ENCODE measurements at places on chromosomes 4 and X.

DNA sequence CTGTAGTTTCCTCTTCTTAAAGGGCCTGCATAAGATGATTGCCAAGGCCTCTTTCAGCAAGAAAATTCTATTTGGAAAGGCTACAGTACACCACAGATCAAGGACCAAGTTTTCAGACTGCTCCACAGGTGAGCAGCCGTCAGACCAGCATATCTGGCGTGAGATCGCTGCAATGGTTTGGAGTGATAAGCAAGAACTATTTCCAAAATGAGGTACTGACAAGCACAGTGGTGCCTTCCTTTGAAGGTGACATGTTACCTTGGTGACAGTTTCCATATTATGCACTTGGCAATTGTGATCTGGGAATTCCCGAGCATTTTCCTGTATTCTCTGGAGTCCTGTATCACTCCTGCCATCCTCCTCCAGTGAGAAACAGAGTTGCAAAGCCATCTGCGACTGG, 7.3 kb upstream of the TMEM150C start:
- no peak for DNase-seq

GRCh38 chr4:94208266-94208665, 601 bp downstream of the SMARCAD1 start:
- DNase-seq = no peak

DNA sequence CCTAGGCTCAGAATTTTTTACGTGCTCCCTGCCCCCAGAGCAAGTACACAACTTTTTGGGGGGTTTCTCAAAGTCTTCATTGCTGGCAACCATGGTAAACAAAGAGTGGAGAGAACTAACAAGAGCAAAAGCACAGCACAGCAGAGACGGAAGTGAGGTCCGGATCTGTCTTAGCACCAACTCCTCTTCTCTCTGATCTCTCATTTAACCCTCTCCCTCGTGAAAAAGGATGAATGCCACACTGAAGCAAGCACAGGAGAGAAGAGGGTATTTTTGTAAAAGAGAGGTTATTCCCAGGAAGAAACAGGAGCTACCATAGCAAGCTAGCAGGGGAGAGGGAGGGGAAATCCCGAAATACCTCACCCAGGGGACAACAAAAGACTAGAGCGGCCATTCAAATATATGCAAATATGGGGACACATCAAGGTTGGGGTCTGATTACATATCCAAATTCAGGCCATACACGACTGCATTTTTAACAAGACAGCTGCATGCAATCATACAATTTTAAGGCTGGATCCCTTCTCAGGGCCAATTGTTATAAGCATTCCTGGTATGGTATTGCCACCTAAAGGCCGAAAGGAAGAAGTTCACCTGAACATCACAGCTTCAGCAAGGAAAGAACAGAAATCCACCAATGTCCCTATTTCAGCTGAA, 46.6 kb downstream of the CD40LG start:
- DNase-seq = no peak

- DNase-seq = no peak
Observed at GRCh38 chrX:29659911-29660310, 555.5 kb upstream of the MAGEB2 start.

DNA sequence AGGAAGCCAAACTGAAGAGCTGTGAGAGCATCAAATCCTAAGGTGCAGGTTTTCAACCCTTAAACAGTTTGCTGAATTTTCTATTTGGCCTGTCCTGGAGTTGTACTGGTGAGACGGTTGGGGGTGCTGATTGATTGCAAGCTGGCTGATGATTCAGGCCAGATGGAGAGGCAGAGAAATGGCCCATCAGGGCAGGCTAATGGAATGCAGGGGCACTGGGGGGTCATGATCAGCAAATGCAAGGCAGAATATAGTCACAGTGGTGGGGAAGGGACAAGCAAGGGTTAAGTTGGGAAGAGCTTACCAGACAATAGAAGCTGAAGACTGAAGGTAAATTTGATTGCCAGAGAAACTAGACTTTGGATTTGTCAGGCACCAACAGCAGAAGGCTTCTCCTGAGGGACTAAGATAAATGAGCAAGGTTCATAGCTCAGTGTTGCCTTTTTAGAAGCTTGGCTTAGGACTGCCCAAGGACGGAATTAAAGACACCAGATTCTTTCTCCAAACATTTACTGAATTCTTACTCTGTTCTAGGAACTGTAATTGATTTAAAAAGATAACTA, 4.3 kb upstream of the AADAT start:
- no peak for DNase-seq

DNA sequence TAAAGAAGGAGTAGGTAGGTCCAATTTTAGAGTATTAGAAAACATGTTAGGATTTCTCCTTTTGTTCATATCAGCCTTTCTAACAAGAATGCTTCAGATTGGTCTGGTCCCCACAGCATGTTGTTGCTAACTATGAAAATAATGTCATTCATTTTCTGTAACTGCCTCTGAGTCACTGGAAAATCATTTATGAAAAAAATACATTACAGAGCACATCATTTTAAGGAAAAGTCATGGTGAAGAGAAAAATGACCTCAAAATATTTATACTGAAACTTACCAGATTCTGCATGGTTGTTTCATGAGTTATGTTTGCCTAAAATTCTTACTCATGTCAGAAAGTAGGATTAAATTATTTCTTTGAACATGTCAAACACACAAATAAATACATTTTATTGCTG, 35.2 kb downstream of the DTHD1 start:
- DNase-seq = no peak

- DNase-seq = no peak
Observed at GRCh38 chr4:37685161-37685822, 884 bp downstream of the RELL1 start.

GRCh38 chrX:55033429-55033828, 2.7 kb upstream of the ALAS2 start:
- no peak for DNase-seq

DNA sequence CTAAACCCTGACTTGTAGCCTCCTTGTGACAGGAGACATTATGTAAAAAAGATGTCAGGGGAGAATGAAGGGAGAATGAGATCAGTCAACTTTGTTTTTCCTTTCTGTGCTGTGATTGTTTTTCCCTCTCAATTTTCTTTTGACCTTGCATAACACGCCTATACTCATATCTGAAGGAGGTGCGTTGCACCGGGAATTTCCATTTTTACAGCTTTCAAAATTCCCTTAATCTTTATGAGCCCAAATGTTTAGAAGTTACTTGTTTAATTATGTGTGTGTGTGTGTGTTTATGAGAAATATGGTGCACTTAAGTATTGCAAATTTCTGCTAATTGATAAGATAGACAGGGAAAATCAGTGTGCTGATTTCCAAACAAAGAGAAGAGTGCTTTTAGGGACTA, 21.6 kb downstream of the SYNPO2 start:
- no peak for DNase-seq
